ENCODE measurements at places on chromosomes 12 and 14. TPM values are rescaled to one million over a fixed set of nuclear protein-coding genes. Genes with fewer than 3 reads are reported as not detected.

CLEC6A gene
- not detected for total RNA-seq

DNA sequence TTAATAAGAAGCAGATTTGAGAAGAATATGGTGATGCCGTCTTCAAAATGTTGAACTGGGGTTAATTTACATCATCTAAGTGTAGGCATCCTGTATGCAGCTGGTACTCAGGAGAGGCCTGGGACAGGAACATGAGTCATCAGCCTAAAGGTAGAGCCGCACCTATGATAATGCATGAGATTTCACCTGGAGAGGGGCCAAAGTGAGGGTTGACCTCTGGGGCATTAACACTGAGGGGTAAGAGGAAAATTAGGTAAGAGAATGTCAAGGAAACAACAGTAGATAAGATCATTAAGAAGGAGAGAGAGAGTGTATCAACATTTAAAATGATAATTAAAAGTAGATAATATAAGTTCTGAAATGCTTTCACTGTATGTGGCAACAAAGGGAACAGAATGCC lies 20.2 kb upstream of the SSTR1 start:
- DNase-seq = no peak

- DNase-seq = no peak
Observed at GRCh38 chr14:100370003-100370402, 46.9 kb downstream of the SLC25A47 start.

GRCh38 chr14:95609398-95609990 lies 74.6 kb downstream of the GLRX5 start:
- DNase-seq = peak; percentile 80

DNA sequence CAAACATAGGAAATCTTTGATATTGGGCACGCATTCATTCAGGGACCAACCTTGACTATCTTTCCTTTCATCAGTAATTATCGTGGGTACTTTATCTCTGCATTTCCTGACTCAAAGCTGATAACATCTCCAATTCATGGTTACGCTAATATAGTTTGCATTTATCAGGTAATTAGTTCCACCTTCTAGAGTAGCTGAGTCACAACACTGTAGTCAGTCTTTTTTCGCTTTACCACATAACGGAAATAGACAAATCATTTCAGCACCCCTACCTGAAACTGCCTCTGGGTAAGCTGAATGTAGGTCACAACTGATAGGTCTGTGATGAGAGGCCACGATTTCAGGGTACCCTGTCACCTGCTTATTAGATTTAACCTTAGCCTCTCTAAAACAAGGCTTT lies 36.7 kb upstream of the IL22 start:
- DNase-seq = no peak

GNB3 gene
- 9.0 TPM for total RNA-seq

DNA sequence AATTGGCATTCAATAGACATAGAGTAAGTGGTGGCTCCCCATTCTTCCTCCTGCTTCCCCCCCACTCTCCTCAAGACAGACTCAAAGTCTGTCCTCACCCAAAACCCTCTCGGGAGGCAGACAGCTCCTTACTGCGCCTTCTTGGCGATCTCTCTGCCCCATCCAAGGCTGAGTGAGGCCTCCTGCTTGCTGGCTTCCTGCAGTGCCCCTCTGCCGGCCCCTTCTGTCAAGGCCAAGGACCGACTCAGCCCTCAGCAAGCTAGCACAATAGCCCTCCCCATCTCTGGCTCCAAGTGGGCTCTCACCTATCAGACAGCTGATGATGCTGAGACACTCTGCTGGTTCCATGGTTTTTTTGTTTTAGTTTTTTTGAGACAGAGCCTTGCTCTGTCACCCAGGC lies 62.5 kb upstream of the DLK1 start:
- no peak for DNase-seq

GLIPR1 gene
- total RNA-seq = 1.5 TPM

SARNP gene
- total RNA-seq = 114 TPM

DNA sequence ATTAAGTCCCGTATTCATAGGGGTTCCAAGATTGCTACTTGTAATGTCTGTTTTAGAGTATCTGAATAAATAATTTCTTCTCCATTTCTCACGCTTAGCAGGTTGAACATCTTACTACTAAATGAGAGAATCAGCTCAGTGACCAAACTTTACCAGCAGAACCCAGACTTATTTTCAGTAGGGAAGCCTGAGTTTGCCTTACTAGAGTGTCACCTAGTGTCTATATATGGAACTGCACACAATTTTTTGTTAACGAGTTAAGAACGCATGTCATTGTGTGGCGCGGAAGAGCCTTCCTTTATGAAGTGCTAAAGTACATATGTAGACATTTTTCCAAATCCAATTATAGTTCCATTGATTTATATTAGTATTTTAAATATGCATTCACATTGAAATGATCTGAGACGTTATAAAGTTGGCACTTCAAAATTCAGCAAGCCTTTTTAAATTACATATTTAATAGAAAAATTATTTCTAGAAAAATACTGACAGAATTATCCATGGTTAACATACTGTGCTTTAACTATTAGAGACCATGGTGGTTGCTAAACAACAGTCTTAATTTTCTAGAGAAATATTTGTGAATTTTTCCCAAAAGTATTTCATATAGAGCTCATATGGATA lies 88.3 kb downstream of the RPS29 start:
- no peak for DNase-seq

DNA sequence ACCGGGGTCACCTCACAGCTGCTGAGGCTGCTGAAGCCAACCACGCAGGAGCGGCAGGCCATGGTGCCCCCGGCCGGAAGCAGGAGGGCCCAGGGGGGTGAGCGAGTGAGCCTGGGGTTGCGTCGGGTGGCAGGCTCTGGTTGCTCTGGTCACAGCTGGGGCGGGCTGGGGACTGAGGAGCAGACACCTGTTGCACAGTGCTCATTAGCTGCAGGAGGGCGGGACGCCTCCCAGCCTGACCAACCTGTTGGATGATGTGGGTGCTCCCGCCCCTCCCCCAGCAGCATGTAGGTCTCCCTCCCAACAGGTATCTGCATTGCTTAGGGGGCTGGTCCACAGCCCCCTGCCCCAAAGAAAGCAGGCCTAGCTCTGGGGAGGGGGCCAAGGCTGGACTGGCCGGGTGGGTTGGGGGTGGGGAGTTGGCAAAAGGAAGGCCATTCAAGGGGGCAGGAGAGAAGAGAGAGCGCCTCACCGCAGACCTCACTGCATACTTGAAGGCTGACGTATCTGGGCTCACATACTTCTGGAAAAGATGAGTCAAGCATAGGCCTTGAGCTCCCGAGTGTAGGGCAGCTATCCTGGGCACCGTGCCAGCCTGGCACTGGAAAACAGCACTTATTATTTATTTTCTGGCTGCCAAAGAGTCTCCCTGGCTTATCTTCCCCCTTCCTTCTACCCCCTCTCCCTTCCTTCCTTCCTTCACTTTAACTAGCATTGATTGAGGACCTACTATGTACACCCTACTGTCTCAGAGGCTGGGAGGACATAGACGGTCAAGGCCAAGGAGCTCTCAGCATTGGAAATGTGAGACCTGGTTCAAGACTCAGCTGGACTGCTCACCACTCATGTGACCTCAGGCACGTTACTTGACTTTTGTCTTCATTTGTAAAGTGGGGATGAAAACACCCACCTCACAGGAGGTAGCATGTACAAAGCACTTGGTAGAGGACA lies at the start of gene KRT80:
Gene KRT80, minus strand, starts transcription at position 174 of the 951 bp plus-strand sequence. Its CDS starts 112 bp downstream, at position 62.
- DNase-seq = no peak

GRCh38 chr12:28369483-28369882 lies 179.2 kb downstream of the CCDC91 start:
- no peak for DNase-seq
